Mesothelial cell of epicardium (in vitro differentiated cells): ENCODE measurements at places on chromosomes 2 and 18.

DNA sequence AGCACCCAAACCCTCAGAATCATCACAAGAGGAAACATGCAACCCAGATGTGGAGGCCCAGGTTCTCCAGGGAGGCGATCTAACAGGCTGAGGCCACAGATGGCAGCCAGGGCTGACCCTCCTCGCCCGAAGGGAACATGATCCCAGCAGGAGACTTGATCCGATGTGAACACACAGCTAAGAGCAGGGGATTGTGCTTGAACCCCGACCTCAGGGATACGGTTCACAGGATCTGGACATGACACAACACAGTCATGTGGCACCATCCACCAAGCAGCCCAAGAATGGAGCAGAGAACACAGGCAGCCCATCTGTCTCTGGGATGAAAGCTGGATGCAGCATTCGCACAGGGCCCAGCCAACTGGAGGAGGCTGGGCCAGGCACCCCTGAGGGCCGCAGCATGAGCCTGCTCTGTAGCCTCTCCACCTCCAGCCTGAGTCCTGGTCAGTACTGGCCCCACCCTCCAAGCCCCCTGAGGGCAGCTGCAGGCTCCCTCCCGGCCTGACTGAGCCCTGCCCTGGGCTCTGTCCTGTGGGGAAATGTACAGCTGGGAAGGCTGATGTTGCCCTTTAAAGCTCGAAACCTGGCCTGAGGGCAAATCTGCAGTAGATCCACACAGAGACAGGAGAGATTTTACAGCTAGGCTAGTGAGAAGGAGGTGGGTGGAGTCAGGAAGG lies 39.0 kb downstream of the AQP12A start:
- DNase-seq, result no peak
- peak overlapping the region; percentile 39 for H3K27ac ChIP-seq
- peaks cover 3% of the 10 kb centered on the region for H3K36me3 ChIP-seq
- no peaks in the 10 kb centered on the region for H3K27me3 ChIP-seq

- DNase-seq, result no peak
- peaks cover 23% of the 10 kb centered on the region for H3K4me1 ChIP-seq
- H3K4me3 ChIP-seq, result peak overlapping the region; percentile 97
- no peaks in the 10 kb centered on the region for H3K36me3 ChIP-seq
- peaks cover 41% of the 10 kb centered on the region for H3K27me3 ChIP-seq
These were observed 945 bp upstream of the ASXL2 start for GRCh38 chr2:25879133-25879730.

DNA sequence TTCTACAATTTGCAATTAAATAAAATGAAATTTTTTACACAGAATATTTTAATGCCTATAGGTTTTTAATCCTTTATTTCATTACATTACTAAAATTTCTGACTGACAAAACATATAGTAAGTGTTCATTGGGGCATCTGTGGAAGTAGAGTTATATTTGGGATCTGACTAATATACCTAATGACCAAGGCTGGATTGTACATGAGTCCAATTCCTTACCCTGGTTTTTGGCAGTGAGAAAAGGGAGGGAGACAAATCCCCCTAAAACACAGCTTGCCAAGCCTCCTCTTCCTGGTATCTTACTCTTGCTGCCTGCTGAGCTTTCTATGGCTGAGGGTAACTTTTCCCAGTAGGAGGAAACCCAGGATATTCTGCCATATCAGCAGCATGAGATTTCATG lies 149.4 kb upstream of the CDH20 start:
- no peaks in the 10 kb centered on the region for H3K4me1 ChIP-seq
- H3K4me3 ChIP-seq, result no peak overlapping the region
- H3K36me3 ChIP-seq, result no peaks in the 10 kb centered on the region
- DNase-seq, result no peak

GRCh38 chr2:26687801-26688200 lies 4.7 kb upstream of the KCNK3 start:
- H3K36me3 ChIP-seq, result no peaks in the 10 kb centered on the region
- no peak overlapping the region for H3K4me3 ChIP-seq
- DNase-seq, result no peak
- H3K27ac ChIP-seq, result no peak overlapping the region
- H3K4me1 ChIP-seq, result peaks cover 22% of the 10 kb centered on the region

DNA sequence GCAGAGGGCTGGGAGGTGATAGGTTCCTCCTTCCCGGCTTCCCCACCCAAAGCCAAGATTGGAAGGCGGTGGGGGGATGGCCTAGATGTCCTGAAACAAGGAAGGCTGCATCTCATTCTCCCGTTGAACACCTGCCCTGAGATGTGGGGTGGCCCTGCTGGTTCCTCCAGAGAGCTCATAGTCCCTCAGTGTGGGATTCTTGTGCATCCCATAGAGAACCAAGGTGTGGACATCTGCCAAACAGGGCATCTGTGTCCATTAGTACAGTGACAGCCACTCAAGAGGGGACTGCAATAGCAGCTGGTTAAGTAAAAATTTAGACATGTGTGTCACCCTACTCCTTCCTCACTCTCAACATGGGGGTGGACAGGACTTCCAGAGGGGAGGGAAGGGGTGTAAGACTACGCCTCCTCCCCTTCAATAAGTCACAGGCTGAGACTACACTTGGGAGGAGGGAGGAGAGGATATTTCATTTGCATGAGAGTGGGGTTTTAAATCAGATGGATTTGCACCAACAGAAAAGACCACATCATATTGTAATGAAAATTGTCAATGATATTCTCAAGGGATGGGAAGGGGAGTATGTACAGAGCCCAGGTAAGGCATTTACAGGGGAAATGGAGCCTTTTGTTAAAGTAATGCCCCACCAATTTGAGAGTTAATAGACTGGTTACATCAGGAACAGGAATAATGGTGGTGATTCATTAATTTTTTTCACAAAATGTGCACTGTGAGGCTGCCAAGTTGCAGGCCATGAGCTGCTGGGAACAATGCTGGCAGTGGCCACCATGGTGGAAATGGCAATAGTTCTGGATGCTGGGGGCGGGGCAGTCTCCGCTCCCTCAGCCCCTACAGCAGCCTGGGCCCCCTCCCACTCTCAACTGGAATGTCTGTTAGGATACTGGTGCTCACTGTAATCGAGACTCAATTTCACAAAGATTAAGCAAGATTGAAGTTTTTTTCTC lies 80.6 kb downstream of the TEX51 start:
- no peaks in the 10 kb centered on the region for H3K36me3 ChIP-seq
- H3K27ac ChIP-seq, result no peak overlapping the region
- H3K27me3 ChIP-seq, result no peaks in the 10 kb centered on the region
- peaks cover 6% of the 10 kb centered on the region for H3K4me1 ChIP-seq
- no peak for DNase-seq

DNA sequence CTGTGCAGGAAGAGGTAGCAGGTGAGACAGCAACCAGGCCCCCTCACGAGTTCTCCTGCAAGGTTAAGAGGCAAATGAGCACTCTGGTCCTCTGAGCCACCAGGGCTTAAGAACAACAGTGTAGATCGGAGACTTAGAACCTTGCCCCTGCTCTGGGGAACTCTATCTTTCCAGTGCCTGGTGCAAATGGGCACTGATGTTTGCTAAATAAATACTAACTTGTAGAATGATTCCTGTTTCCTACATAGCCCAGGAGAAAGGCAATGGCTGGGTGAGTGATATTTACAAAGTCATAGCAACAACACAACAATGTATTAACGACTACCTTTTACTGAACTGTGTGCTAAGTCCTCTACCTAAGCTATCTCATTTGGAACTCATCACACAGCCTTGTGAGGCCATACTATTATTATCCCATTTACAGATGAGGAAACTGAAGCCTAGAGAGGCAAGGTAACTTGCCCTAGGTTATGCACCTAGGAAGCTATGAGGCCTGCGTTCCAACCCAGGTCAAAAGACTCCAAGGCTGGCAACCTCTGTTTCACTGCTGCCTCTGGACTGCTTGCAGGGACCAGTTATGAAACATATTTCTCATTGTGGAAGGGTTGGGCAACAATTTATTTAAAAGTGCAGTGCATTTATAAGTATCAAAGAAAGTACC lies 4.3 kb downstream of the ATP8B1 start:
- no peak for DNase-seq
- H3K4me1 ChIP-seq, result peaks cover 28% of the 10 kb centered on the region
- H3K36me3 ChIP-seq, result peaks cover 3% of the 10 kb centered on the region
- no peak overlapping the region for H3K4me3 ChIP-seq

DNA sequence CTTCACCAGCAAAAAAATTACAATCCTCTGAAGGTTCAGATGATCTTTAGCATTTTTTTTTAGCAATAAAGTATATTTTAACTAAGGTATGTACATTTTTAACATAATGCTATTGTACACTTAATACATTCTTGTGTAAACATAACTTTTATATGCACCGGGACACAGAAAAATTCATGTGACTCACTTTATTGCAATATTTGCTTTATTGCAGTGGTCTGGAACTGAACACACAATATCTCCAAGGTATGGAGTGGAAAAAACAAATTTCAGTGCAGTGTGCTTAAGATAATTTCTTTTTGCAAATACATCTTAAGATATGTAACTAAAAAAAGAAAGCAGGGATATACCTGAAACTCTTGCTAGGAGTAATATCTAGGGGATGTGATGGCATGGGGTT lies 5.1 kb upstream of the TWSG1 start:
- H3K36me3 ChIP-seq, result no peaks in the 10 kb centered on the region
- no peak overlapping the region for H3K4me3 ChIP-seq
- peaks cover 4% of the 10 kb centered on the region for H3K4me1 ChIP-seq
- DNase-seq, result no peak
- H3K27ac ChIP-seq, result no peak overlapping the region

- no peak overlapping the region for H3K27ac ChIP-seq
- H3K4me1 ChIP-seq, result peaks cover 12% of the 10 kb centered on the region
- no peak for DNase-seq
- H3K27me3 ChIP-seq, result no peaks in the 10 kb centered on the region
These were observed 46.9 kb upstream of the RPL31 start for GRCh38 chr2:100955226-100955625.

DNA sequence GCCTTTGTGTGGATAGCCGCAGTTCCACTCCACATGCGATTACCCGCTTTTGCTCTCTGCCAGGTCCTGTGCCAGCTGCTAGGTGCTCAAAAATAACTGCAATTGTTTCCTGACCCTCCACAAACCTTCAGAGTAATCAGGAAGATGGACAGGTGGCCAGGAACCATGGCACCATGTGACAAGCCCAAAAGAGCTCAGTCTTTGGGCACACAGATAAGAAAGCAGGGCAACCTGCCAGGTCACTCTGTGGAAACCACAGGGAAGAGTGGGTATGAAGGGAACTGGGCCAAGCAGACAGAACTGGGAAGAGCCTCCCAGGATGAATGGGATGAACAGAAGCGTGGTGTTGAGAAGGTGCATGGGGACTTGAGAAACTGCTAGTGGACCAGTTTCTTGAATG lies 79.4 kb upstream of the AGAP1 start:
- H3K27ac ChIP-seq, result no peak overlapping the region
- H3K36me3 ChIP-seq, result no peaks in the 10 kb centered on the region
- H3K4me3 ChIP-seq, result no peak overlapping the region
- H3K4me1 ChIP-seq, result no peaks in the 10 kb centered on the region
- no peak for DNase-seq

GRCh38 chr2:150207979-150208378 lies 279.5 kb downstream of the RND3 start:
- H3K4me1 ChIP-seq, result peaks cover 38% of the 10 kb centered on the region
- no peak for DNase-seq
- H3K4me3 ChIP-seq, result no peak overlapping the region
- H3K36me3 ChIP-seq, result no peaks in the 10 kb centered on the region
- no peaks in the 10 kb centered on the region for H3K27me3 ChIP-seq

- no peaks in the 10 kb centered on the region for H3K27me3 ChIP-seq
- H3K4me3 ChIP-seq, result no peak overlapping the region
- no peak for DNase-seq
- no peaks in the 10 kb centered on the region for H3K36me3 ChIP-seq
- H3K4me1 ChIP-seq, result peaks cover 24% of the 10 kb centered on the region
These were observed 135.0 kb downstream of the TGIF1 start for GRCh38 chr18:3584897-3585460.

GRCh38 chr2:218404351-218405085 lies 4.8 kb downstream of the CTDSP1 start:
- no peaks in the 10 kb centered on the region for H3K27me3 ChIP-seq
- DNase-seq, result no peak
- no peak overlapping the region for H3K4me3 ChIP-seq
- peaks cover 37% of the 10 kb centered on the region for H3K4me1 ChIP-seq

DNA sequence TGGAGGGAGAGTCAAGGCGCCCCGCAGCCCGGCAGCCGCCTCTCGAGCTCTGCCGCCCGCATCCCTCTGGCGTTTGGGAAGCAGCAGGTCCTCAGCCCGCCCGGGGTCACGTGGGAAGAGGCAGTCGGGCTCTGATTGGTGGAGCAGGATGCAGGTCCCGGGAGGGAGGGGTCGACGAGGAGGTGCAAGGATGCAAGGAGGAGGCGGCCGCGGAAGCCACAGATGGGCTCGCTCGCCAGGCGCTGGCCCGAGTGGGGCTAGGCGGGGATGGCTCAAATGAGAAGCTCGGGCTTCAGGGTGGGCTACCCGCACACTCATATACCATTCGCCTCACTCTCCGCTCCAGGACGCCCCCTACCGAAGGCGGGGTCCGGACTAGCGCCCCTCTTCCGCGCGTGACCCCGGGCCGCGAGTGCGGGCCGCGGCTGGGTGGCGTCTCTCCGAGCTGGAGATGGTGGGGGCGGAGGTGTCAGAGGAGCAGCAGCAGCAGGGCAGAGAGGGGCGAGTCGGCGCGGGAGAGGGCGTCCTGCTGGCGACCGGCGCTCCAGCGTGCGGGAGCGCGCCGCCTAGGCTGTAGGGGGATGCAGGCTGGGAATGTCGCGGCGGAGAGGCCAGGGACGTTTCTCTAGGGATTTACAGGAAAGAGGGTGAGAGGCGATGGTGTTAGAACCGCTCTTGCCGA lies at the start of gene TMEFF2:
Gene TMEFF2 (minus strand): TSS at position 68 of the 682 bp plus-strand sequence. CDS start 409 bp downstream, outside the sequence.
- no peaks in the 10 kb centered on the region for H3K36me3 ChIP-seq
- H3K27ac ChIP-seq, result peak within 1 kb of the TSS; percentile 11
- DNase-seq, result peak; percentile 65
- H3K27me3 ChIP-seq, result peaks cover 83% of the 10 kb centered on the region
- H3K4me3 ChIP-seq, result peak within 1 kb of the TSS; percentile 81
- H3K4me1 ChIP-seq, result peaks cover 49% of the 10 kb centered on the region

GRCh38 chr2:226679389-226680065 lies 120.1 kb downstream of the IRS1 start:
- no peaks in the 10 kb centered on the region for H3K36me3 ChIP-seq
- H3K4me3 ChIP-seq, result no peak overlapping the region
- H3K27ac ChIP-seq, result no peak overlapping the region
- H3K27me3 ChIP-seq, result no peaks in the 10 kb centered on the region
- peaks cover 15% of the 10 kb centered on the region for H3K4me1 ChIP-seq

DNA sequence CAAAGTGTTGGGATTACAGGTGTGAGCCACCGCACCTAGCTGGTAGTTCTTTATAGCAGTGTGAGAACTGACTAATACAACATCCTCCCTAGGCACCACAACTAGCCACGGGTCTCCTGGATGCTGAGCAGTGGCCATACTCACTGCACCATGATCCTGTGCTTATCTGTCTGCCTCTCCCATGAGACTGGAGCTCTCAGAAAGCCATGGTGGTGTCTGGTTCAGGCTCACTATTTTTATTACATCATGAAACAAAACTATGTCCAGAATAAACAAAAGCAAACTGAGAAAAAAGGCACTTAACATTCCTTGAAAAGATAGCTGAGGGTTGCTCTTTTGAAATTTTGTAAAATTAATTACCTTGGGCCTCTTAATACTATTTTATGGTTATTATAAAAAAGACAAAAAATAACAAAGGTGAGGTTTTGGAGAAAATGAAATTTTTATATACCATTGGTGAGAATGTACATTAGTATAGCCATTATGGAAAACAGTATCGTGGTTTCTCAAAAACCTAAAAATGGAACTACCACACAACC lies 90.7 kb upstream of the TFCP2L1 start:
- peaks cover 62% of the 10 kb centered on the region for H3K36me3 ChIP-seq
- no peak overlapping the region for H3K4me3 ChIP-seq
- H3K27ac ChIP-seq, result peak overlapping the region; percentile 15
- DNase-seq, result no peak

- H3K4me3 ChIP-seq, result no peak overlapping the region
- no peak for DNase-seq
- no peak overlapping the region for H3K27ac ChIP-seq
- no peaks in the 10 kb centered on the region for H3K36me3 ChIP-seq
- peaks cover 68% of the 10 kb centered on the region for H3K27me3 ChIP-seq
These were observed 37.5 kb downstream of the DDX18 start for GRCh38 chr2:117851969-117852368.
